ENCODE measurements at places on chromosomes 12 and 14.

GRCh38 chr14:75399843-75400775 lies 27.7 kb upstream of the JDP2 start:
- DNase-seq: no peak

GRCh38 chr12:18153826-18154225 lies 63.8 kb upstream of the RERGL start:
- no peak for DNase-seq

GRCh38 chr12:19212245-19212644 lies 82.7 kb downstream of the PLEKHA5 start:
- no peak for DNase-seq

DNA sequence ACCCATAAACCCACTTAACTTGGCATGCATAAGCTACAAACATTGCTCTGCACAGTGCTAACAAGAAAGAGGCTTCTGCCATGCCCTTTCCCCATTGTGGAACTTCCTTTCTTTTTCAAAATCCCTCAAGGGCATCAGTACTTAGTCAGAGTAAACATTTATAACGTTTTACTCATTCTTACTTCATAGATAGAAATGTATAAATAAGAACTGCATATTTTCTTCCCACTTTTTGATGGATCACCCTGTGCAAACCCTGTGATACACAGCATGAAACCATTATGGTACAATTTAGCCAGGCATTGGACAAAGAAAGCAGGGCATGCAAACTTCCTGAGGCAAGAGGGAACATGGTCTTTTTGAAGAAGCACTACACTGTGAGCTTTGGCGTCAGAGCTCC lies 113.8 kb upstream of the FOXG1 start:
- no peak for DNase-seq

GRCh38 chr14:68390741-68391140 lies 402.1 kb downstream of the ZFP36L1 start:
- DNase-seq: no peak

DNA sequence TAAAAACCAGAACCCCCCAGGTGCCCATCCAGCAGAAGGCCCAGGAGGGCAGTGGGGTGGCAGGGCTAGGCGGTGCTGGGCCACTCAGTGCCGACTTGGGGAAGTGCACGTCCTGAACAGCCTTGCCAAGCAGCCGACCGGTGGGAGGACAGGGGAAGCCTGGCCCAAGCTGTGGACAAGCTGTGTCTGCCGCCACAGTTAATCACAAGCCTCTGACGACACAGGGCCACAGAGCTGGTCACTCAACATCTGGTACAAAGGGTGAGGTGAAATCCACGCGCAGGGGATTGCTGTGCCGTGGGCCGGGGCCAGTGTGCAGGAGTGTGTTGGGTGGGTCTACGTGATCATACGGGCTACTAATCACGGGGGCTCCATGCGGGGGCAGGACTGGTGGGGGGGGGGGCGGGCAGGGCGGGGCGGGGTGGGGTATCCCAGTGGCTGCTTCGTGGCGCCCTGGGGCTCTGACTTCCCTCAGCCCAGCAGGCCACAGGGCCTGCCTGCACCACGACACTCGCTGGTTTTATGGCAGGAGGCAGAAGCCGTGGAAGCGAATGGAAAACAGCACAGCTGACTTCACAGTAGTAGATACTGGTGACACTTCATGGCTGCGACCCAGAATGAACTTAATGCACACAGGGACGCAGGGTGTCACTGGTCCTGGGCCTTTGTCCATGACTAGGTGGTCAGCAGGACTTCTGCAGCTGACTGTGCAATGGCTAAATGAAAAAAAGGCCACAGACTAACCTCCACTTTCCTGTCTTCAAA lies 10.2 kb downstream of the AMN start:
- DNase-seq: no peak

DNA sequence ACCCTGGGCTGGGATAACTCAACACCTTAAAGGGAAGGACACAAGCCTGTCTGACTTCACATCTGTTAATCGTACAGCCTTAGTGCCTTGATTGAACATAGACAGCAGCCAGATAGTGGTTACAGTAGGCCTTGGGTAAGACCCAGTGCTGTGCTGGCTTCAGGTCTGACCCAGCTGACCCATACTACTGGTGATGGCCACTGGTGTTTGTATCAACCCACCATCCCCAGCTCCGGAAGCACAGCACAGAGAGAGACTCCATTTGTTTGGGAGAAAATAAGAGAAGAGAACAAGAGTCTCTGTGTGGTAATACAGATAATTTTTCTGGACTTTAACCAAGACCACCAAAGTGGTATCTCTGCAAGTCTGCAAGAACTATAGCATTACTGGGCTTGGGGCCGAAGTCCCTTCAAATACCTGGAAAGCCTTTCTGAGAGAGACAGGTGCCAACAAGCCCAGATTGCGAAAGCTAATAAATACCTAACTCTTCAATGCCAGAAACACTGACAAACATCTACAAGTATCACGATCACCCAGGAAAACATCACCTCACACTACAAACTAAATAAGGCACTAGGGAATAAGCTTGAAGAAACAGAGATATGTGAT lies 330.1 kb upstream of the GARIN2 start:
- DNase-seq: no peak

DNA sequence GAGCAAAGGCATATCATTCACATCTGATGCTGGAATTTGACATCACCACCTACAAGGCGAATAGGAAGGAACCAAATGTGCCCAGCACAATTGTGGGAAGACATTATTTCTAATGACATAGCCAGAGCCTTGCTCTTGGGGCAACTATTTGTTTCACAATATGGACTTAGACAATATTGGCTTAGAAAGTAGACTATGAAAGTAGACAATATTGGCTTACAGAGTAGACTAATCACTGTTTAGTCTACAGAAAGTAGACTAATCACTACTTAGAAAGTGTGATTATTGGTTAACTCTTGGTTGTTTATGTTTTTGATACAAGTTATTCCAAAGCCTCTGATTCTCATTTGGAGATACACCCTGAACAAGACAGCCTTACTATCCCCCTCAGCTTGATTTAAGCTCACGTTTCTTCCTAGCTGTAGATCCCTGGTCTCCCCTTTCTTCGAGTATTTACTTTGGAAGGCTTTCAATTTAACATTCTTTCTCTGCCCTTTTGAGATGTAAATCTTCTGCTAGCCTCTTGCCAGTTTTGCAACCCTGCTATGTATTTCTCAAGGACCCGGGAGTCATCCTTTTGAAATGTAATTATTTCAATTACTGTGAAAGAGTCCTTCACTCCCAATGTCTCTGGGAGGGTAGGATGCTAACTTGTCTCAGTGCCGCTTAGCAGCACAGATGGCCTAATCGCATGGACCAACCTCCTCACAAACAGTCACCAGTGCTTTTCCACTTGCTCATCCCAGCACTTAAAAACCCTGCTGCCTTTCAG lies 843.2 kb downstream of the GALC start:
- peak; percentile 30 for DNase-seq

DNA sequence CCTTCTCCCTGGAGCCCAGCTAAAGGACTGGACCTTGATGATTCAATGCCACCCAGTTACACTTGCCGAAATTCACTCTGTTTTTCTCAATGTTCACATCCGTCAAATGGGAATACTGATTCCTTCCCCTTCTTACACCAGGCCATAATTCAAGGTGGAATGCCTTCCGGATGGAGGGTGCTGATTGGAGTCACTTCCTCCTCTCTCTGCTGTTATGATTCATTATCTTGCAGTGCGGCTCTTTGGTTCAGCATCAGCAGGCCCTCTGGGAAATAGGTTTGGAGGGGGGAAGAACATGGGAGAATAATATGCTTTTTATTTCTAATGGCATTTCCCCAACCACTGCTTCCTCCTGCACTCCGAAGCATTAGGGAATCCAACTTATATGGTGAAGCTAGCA lies 390.6 kb upstream of the TBX3 start:
- DNase-seq: no peak

All from renal cortex interstitium (tissue), 15 donors.